ENCODE measurements at places on chromosomes 5 and 9. TPM values are rescaled to one million over a fixed set of nuclear protein-coding genes. Genes with fewer than 3 reads are reported as not detected.
A peak's percentile ranks its signal among the peaks of the same experiment; 100 is the strongest.

The UNC13B gene
- 23.1 TPM for total RNA-seq

GRCh38 chr9:98432134-98432533 is 176.7 kb upstream of the TBC1D2 start:
- no peak for DNase-seq
- H3K4me3 ChIP-seq, result no peak overlapping the region
- H3K4me1 ChIP-seq, result peaks cover 43% of the 10 kb centered on the region
- no peak overlapping the region for H3K27ac ChIP-seq
- peaks cover 10% of the 10 kb centered on the region for H3K27me3 ChIP-seq

DNA sequence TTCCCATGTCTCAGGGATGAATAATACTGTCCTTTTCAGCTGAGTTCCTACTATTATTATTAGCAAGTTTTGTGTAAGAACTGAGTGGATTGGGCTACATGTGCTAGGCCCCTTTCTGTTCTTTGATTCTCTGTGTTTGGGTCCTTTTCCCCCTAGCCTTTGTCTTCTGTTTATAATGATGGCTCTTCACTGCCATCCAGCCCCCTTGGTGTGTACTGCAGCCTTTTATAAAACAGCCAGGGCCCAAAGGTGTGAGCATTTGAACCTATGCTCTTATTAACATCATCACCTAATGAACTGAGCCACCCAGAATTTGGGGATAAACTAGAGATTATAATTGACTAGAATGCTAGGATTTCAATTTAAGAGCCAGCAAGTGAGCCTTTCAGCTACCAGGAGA is 52.6 kb downstream of the PLAC8L1 start:
- H3K4me1 ChIP-seq, result peaks cover 29% of the 10 kb centered on the region
- H3K27ac ChIP-seq, result no peak overlapping the region
- no peak for DNase-seq

DNA sequence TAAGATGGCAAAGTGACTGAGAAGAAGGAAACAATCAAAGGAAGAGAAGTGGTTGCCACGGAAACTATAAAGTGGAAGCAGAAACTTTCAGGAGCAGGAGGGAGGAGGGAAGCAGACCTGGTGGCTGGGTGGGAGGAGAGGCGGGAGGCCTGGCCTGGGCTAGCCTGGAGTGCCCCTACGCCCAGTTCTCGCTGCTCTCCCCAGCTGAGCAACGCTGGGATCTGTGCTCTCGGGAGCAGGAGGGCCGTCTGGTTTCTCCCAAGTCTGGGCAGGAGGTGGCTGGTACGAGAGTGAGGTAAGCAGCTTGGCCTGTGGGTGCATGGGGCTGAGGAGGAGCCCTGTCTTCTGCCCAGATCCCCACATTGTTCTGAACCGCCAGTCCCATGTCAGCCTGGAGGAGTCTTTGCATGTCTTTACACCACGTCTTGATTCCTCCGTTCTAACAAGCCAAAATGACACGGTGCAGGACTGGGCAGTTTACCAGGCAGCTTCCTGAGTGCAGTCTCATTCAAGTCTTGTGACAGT is 15.0 kb upstream of the DAB2IP start:
- DNase-seq, result no peak
- no peak overlapping the region for H3K4me3 ChIP-seq
- no peak overlapping the region for H3K27ac ChIP-seq

The SCGB3A1 gene
- total RNA-seq, result not detected

DNA sequence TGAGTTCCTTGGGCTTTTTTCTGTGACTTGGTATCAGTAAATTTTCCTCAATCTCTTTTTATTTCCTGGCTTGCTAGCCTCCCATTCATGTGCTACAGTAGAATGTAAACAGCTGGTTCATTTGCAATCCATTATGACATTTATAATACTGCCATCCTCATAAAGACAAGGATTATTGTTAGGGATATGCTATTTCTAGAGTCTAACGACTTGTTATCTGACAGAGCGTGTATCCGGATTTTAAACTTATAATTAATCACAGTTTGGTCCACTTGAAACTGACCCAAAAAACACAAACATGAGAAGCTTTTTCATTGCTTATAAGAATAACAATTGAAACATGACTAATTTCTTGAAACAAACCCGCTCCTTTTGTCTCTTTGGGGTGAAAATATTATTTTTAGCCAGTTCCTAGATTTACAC is 585.8 kb downstream of the TLE4 start:
- no peak overlapping the region for H3K27ac ChIP-seq
- peaks cover 20% of the 10 kb centered on the region for H3K4me1 ChIP-seq
- no peak overlapping the region for H3K4me3 ChIP-seq
- peaks cover 8% of the 10 kb centered on the region for H3K27me3 ChIP-seq
- H3K36me3 ChIP-seq, result no peaks in the 10 kb centered on the region

DNA sequence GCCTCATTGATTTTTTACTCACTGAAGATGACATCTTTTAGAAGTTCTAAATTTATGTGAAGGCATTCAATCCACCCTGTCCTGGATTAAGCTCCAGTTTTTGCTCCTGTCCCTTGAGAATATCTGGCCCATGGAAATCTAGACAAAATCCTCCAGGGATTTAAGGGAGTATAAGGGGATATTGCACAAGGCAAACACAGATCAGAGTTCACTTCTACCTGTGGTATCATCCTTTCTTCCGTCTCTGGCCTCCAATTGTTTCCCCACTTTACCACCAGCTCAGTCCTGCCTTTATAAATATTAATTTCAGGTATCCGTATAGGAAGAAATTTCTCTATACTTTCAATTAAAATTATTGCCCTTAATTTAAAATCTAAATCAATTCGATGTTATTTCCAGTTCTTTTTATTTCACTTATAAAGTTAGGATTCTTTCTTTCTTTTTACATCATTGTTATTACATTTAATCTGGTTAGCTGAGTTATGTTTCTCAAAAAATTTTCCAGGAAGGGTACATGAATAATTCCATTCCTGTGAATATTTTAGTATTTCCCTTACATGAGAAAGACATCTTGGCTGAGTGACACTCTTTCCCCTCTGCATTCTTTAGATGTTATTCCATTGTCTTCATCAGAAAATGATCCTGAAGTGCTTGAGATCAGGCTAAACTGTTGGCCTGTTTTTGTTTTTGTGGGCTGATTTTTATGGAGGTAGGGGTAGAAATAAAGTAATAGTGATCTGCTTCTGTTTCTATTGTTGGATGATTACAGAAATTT is 194.3 kb upstream of the MAP3K1 start:
- peaks cover 54% of the 10 kb centered on the region for H3K4me1 ChIP-seq
- H3K36me3 ChIP-seq, result 0 out of 2 replicates have a peak, but pooled peaks cover 3% of the 10 kb centered on the region
- no peaks in the 10 kb centered on the region for H3K27me3 ChIP-seq

The LHFPL2 gene
- 18.7 TPM for total RNA-seq

- peaks cover 11% of the 10 kb centered on the region for H3K4me1 ChIP-seq
- H3K27me3 ChIP-seq, result no peaks in the 10 kb centered on the region
- H3K27ac ChIP-seq, result no peak overlapping the region
Observed at GRCh38 chr9:19074836-19075235, 25.6 kb downstream of the RRAGA start.

- peaks cover 67% of the 10 kb centered on the region for H3K4me1 ChIP-seq
- H3K4me3 ChIP-seq, result no peak overlapping the region
- H3K36me3 ChIP-seq, result peaks cover 35% of the 10 kb centered on the region
- DNase-seq, result no peak
- peak overlapping the region; percentile 50 for H3K27ac ChIP-seq
Observed at GRCh38 chr5:1795506-1795905, 4.1 kb downstream of the MRPL36 start.

The MLANA gene
- not detected for total RNA-seq

DNA sequence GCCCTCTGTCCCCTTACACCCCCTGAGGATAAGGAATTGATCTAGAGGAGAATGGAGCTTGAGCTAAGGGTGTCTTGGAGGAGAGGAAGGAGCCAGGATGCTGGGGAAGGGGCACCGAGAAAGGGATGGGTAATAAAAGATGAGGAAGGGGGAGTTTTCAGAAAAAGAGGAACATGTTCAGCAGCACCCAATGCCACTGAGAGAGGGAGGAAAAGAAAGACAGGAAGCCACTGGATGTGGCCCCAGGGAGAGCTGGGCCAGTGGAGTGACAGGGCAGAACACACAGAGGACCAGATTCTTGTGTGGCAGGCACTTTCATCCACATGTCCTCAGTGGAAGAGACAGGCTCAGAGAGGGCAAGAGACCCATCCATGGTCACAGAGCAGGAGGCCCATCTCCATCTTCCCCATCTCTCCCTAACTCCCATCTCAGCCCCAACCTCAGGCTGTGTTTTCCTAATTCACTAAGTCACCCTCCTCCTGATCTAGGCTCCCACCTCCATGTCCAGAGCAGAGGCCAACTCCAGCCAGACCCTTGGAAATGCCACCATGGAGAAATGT is 7.2 kb downstream of the PFN3 start:
- H3K36me3 ChIP-seq, result no peaks in the 10 kb centered on the region
- no peak for DNase-seq
- H3K4me1 ChIP-seq, result peaks cover 24% of the 10 kb centered on the region
- no peak overlapping the region for H3K27ac ChIP-seq
- no peak overlapping the region for H3K4me3 ChIP-seq

- H3K4me3 ChIP-seq, result no peak overlapping the region
- no peak overlapping the region for H3K27ac ChIP-seq
- no peak for DNase-seq
- H3K36me3 ChIP-seq, result no peaks in the 10 kb centered on the region
- H3K27me3 ChIP-seq, result peaks cover 2% of the 10 kb centered on the region
- H3K4me1 ChIP-seq, result no peaks in the 10 kb centered on the region
Observed at GRCh38 chr9:25733336-25733982, 55.2 kb upstream of the TUSC1 start.

The DMXL1 gene
- 23.8 TPM for total RNA-seq

- H3K27me3 ChIP-seq, result peaks cover 4% of the 10 kb centered on the region
- H3K4me1 ChIP-seq, result peaks cover 30% of the 10 kb centered on the region
- H3K36me3 ChIP-seq, result peaks cover 5% of the 10 kb centered on the region
- peak; percentile 97 for DNase-seq
Observed at GRCh38 chr5:73565139-73565968, at the start of the genes ANKRA2 and UTP15. TSS of gene ANKRA2 (minus strand) at chr5:73565639. CDS start at chr5:73562881, 2,758 bp downstream. TSS of gene UTP15 (plus strand) at chr5:73565743. CDS start at chr5:73567345, 1,602 bp downstream.

- DNase-seq, result no peak
- H3K36me3 ChIP-seq, result no peaks in the 10 kb centered on the region
- H3K4me1 ChIP-seq, result no peaks in the 10 kb centered on the region
- H3K27me3 ChIP-seq, result peaks cover 9% of the 10 kb centered on the region
- H3K27ac ChIP-seq, result no peak overlapping the region
Observed at GRCh38 chr9:93812410-93812668, 142.8 kb downstream of the BARX1 start.

The MTAP gene
- total RNA-seq, result 62.5 TPM

DNA sequence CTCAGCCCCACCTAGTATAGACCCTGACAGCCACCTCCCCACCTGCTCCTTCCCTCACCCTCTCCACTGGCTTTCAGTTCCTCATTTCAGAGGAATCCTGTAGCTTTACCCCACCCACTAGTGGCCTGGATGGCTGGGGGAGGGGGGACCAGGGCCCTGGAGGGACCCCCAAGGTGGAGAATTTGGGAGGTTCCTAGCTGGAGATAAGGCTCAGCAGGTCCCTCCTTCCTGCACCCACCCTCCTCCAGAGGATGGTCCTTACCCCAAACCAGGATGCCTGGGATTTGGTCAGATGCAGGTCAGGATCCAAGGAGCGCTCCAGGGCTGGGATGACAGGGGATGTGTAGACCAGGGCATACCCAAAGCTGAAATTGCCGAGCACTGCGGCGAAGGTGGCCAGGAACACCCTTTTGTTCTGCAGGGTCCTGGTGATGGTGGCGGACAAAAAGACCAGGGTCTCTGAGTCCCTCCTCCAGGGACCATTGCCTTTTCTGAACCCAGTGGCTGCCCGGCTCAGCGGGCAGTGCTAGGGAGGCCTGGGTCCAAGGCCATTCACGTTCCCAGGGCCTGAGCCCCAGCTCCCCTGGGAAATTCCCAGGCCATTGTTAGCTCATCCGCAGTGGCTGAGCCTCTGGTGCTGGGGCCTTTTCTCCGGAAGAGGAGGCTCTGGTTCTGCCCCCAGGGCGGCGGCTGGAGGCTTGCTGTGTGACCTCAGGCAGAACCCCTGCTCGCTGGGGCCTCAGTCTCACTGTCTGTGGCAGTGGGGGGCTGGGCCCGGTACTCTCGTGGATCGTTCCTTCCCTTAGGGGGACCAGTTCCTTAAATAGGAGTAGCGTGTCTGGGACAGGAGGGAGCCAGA is 678 bp downstream of the SLC2A6 start:
- no peaks in the 10 kb centered on the region for H3K4me1 ChIP-seq
- peak overlapping the region; percentile 80 for H3K4me3 ChIP-seq
- peak overlapping the region; percentile 63 for H3K27ac ChIP-seq
- peak; percentile 6 for DNase-seq
- H3K27me3 ChIP-seq, result peaks cover 3% of the 10 kb centered on the region

- peak; percentile 60 for DNase-seq
- H3K4me3 ChIP-seq, result no peak overlapping the region
- H3K27ac ChIP-seq, result peak overlapping the region; percentile 88
- peaks cover 95% of the 10 kb centered on the region for H3K4me1 ChIP-seq
- H3K27me3 ChIP-seq, result peaks cover 3% of the 10 kb centered on the region
- peaks cover 12% of the 10 kb centered on the region for H3K36me3 ChIP-seq
Observed at GRCh38 chr5:16886366-16886736, 49.7 kb downstream of the MYO10 start.

The CARD6 gene
- total RNA-seq, result 3.3 TPM

- no peak overlapping the region for H3K4me3 ChIP-seq
- H3K27ac ChIP-seq, result no peak overlapping the region
- peaks cover 31% of the 10 kb centered on the region for H3K4me1 ChIP-seq
- peaks cover 1% of the 10 kb centered on the region for H3K27me3 ChIP-seq
- DNase-seq, result no peak
Observed at GRCh38 chr5:140238756-140239155, 63.8 kb downstream of the CYSTM1 start.

The PCDHGA3 gene
- 9.1 TPM for total RNA-seq

- DNase-seq, result no peak
- peak overlapping the region; percentile 95 for H3K4me3 ChIP-seq
- H3K27ac ChIP-seq, result peak overlapping the region; percentile 86
- H3K36me3 ChIP-seq, result peaks cover 5% of the 10 kb centered on the region
Observed at GRCh38 chr5:151758141-151758429, 346 bp downstream of the ATOX1 start.

DNA sequence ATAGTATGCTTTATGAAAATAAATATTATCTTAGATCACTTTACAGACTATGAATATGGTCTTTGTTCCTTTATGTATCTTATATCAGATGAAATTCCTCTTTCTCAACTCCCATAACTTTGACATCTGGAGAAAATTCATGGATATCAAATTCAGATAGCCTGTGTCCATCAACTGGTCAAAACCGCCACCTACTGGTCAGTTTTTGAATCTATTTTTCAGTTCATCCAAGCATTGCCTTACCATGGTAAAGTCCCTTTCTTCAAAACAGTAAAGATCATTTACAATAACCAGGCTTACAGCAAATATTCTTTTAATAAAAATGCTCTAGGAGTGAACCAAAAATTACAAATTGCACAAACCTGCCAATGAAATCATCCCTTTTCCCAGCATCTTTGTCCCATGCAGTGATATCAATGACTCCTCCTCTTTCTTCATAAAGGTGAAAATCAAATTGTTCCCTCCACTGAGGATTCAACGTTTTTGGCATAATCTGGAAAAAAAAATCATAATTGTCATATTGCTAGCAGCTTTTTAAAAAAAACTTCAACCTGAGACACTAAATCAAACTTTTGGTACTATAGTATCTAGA is 290.5 kb downstream of the SLF1 start:
- H3K4me1 ChIP-seq, result no peaks in the 10 kb centered on the region
- DNase-seq, result peak; percentile 37
- H3K27ac ChIP-seq, result no peak overlapping the region
- H3K4me3 ChIP-seq, result no peak overlapping the region
- H3K36me3 ChIP-seq, result no peaks in the 10 kb centered on the region

The NTRK2 gene
- total RNA-seq, result 0.50 TPM

Measured in HFFc6 (cell line).